ENCODE measurements at places on chromosomes 16 and 17.

GRCh38 chr17:77640252-77640651 is 318.3 kb upstream of the TNRC6C start:
- DNase-seq: no peak

DNA sequence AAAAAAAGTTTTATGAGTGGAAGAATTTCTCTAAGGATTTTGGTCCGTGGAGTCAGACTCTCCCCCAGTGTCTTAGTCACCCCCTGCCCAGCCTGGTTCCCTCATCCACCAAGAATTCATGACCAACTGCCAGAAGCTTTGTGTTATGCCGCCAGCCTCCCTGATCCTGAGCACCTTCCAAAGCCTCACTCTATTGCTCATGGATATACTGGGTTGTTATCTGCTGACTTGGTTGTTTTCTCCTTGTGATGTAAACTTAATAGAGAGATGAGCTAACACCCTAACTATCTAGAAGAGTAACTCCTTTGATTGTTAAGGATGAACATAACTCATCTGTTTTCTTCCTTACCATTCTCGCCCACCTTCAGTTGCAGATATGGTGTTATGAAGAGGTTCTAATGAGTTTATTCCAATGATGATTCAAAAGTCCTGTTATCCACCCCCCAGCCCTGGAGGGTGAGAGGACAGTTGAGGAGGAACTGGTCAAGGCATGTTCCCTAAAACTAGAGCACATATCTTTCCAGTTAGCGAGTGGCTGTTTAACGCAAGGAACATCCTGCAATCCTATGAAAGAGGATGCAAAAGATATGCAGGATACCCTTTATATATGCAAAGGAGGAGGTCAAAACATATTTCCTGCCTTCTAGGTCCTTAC is 1.5 kb upstream of the PSMD3 start:
- no peak for DNase-seq

DNA sequence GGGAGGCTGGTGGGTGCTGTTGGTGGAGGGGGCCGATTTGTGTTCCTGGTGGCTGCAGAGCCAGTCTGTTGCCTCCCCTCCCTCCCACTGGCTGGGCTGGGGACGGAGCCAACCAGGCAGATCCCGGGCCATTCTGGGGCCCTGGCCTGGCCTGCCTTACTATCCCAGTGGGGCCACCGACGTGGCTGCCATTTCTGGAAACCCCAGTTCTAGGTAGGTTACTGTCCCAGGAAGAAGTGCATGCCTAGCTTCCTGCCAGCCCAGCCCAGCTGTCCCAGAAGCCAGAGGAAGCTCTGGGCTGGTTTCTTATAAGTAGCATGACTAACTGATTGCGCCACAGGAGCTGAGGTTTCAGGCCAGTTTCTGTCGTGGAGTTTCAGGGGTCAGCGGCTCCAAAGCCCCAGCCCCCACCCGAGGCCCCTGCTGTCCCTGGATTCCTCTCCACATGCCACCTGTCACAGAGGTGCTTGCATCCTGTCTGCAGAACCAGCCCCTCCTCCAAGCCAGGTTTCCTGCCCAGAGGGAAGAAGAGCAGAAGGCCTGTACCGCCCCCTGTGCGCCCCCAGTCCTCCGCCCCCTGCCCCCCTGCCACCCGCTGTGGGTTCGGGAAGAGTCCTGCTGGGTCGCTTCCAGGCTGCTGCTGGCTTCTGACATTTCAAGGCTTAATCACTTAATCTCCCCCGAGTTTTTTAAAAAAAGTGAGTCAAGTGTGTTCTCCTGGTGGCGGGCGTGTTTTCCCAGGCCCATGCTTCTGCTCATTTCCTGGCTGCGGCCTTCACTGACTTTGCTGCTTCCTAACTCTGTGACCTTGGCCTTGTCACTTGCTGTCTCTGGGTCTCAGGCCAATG is 13.2 kb downstream of the IL4R start:
- peak; percentile 47 for DNase-seq

GRCh38 chr17:82296511-82297279 is 20.7 kb downstream of the CD7 start:
- peak; percentile 21 for DNase-seq

DNA sequence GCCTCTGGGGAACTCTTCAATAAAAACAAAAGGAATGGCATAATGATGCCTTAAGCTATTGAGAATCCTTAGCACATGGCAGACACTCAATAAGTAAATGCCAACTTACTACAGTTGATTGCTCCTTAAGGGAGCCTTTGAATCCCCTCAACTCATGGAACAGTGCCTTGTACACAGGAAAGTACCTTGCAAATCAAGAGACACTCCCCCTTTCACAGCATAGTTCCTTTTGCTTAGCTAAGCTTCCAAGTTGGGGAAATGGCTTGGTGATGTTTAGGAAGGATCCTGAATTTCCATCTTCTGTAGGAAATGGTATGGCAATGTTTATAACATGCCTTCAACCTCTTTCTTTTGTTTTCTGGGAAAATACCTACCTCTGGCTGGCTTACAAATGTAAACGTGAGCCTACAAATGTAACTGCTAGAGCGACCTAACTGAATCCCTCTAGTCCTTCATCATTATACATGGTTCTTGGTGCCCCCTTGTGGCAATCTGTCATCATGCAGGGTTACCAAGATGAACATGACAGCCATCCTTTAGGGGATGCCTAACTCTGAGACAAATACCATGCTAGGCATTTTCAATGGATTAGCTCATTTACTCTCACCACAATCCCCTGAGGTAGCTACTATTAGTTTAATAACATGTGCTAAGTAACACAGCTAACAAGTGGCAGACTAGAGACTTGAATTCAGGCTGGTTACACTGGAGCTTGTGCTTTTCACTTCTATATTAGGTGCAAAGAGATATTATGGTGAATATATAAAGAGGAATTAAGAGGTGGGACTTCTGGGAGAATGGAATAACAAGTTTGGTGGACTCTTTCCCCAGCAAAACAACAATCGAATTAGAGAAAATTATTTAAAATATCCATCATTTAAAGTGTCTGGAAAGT is 65.0 kb downstream of the MMD start:
- DNase-seq: peak; percentile 59

- no peak for DNase-seq
Observed at GRCh38 chr17:80303824-80304223, 43.2 kb downstream of the RNF213 start.

- DNase-seq: no peak
Observed at GRCh38 chr17:19237389-19238166, 412 bp downstream of the EPN2 start.

- DNase-seq: no peak
Observed at GRCh38 chr17:10777131-10777807, 26.6 kb downstream of the TMEM238L start.

GRCh38 chr16:50238868-50239301 is 27.5 kb upstream of the ADCY7 start:
- DNase-seq: no peak

DNA sequence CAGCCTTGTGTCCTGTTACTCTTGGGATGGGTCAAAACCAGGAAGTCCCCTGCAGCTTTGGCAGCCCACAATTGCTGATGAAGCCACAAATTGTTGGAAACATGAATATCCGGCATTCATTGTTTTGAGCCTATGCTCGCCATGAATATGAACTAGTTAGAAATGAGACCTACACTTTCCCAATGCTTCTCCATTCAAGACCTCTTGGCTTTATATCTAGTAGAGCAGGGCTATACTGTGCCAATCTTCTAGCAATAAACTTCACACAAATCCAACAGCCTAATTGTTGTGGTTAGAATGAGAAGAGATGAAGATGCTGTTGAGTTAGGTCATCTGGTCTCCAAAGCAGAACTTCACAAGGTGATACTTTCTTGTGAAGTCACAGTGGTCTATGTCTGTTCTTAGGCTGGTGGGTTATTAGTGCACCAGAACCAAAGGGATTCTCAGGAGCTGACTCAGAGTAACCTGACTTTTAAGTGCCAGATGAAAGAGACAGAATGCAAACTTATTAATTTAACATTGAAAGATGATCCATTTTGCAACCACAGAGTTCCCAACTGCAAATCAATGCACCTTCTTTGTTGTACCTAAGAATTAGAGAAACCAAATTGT is 13.7 kb upstream of the KRT23 start:
- DNase-seq: no peak

GRCh38 chr16:85045077-85045476 is 17.5 kb downstream of the KIAA0513 start:
- DNase-seq: no peak

- no peak for DNase-seq
Observed at GRCh38 chr16:72976438-72977064, 71.4 kb downstream of the ZFHX3 start.

DNA sequence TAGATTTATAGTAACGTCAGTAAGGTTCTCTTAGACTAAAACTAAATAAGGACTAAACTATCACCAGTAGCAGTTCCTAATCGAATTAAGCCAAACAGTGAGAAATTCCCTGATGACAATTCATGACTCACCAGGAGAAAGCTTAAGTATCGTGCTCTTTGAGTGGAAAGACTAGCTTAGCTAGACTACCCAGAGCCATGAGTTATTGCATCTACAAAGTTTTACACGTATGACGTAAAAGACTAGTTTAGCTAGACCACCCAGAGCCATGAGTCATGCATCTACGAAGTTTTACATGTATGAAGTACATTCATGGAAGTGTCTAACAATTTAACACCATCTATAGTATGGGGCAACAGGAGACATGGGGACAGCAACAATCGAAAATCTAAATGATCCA is 36.6 kb downstream of the UBE2G1 start:
- no peak for DNase-seq

DNA sequence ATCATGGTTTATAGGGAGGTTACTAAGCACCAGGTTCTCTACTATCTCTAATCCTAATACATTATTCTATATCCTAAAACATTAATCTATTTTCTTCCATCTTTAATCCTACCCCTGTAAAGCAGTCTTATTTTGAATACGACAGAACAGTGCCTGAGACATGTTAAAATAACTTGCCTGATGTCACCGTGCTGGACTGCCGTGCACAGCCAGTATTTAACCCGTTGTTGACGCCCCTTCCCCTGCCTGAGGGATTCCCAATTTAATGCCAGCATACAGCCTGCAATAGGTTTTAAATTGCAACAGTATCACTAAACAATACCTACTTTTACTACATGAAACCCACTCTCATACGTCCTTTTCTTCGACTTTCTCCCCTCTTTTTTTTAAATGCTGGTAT is 133.3 kb downstream of the PARN start:
- DNase-seq: no peak

- no peak for DNase-seq
Observed at GRCh38 chr17:8375738-8376259, 705 bp downstream of the KRABD2 start.

DNA sequence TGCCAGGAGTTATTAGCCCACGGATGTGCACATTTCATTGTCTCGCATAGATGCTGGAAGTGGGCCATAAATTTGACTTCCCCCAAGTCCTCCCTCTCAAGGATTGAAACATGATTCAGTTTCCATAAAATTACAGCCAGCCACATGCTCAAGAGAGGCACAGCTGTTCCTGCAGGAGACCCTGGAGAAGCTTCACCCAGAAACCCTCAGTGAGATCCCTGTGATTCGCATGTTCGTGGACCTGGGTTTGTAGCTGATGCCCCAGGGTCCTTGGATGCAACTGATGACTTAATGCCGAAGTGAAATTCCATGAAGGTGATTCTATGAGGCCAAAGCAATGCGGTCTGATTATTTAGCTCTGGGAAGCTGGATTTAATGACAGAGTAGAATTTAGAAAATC is 24.7 kb upstream of the AQP8 start:
- no peak for DNase-seq

DNA sequence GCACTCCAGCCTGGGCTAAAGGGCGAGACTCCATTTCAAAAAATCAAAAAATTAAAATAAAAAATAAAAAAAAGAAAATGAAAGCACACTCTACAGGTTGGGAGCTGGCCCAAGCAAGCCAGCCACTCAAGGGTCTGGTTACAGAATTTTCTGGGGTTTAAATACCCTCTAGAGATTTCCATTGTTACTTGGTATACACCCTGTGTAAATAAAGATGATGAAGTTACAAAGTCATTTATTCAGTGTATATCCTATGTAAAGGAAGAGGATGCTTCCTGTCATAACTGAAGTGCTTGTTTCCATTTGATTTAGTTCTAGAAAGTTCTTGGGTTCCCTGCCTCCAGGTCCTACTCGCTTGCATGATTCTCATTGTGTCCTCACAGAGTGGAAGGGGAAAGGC is 79.9 kb upstream of the C17orf78 start:
- no peak for DNase-seq

DNA sequence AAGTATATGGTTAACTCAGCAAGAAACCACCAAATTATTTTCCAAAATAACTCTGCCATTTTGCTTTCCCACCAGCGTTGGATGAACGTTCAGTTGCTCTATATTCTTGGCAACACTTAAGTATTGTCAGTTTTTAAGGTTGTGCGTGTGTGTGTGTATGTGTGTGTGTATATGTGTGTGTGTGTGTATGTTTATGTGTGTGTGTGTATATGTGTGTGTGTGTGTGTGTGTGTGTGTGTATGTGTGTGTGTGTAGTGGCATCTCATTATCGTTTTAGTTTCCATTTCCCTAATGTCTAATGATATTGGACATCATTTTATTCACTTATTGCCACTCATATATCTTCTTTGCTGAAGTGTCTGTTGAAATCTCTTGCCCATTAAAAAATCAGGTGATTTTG is 11.2 kb upstream of the SMTNL2 start:
- DNase-seq: no peak

- DNase-seq: no peak
Observed at GRCh38 chr17:16121915-16122314, 93.4 kb downstream of the NCOR1 start.

- DNase-seq: peak; percentile 82
Observed at GRCh38 chr16:67666559-67667452, at the start of the genes C16orf86 and ENKD1. TSS of gene C16orf86 (plus strand) at chr16:67666814. CDS start at chr16:67666971, 157 bp downstream. TSS of gene ENKD1 (minus strand) at chr16:67666750. CDS start at chr16:67666442, 308 bp downstream.

- no peak for DNase-seq
Observed at GRCh38 chr17:76995387-76996105, 127.3 kb downstream of the MGAT5B start.

GRCh38 chr16:86508947-86509758 is 1.2 kb upstream of the FOXF1 start:
- DNase-seq: no peak

- no peak for DNase-seq
Observed at GRCh38 chr16:80654094-80654862, 113.5 kb downstream of the DYNLRB2 start.

DNA sequence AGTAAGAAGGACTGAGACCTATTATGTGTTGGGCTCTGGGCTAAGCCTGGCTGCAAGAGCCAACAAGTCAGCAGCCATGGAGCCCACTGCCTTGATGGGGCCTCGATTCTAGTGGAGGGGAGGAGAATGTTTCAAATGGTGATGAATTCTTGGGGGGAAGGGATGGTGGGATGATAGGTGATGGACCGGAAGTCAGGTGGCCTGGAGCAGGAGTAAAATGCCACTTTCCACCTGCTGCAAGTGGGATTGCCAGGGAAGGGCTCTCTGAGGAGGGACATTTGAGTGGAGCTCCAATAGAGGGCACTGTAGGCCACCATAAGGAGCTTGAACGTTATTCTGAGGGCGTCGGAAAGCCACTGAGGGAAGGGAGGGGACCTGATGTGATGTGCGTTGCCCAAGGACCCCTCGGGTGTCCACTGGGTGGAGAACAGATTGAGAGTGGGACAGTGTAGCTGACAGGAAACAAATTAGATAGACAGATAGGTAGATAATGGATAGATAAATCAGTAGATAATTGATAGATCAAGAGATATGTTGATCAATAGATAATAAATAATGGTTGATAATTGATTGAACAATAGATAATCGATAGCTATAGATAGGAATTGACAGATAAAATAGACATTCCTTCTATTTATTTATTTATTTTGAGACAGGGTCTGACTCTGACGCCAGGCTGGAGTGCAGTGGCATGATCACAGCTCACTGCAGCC is 18.2 kb upstream of the NXPH3 start:
- DNase-seq: no peak

All from activated T-cell treated with anti-CD3 and anti-CD28 coated beads, Interleukin-2, amount 50 U/mL, for 1 hour (primary cell).